A172 (cell line): ENCODE measurements at places on chromosomes 11 and 22.

- no peak for DNase-seq
These were observed 29.3 kb downstream of the NAT10 start for GRCh38 chr11:34134765-34135164.

DNA sequence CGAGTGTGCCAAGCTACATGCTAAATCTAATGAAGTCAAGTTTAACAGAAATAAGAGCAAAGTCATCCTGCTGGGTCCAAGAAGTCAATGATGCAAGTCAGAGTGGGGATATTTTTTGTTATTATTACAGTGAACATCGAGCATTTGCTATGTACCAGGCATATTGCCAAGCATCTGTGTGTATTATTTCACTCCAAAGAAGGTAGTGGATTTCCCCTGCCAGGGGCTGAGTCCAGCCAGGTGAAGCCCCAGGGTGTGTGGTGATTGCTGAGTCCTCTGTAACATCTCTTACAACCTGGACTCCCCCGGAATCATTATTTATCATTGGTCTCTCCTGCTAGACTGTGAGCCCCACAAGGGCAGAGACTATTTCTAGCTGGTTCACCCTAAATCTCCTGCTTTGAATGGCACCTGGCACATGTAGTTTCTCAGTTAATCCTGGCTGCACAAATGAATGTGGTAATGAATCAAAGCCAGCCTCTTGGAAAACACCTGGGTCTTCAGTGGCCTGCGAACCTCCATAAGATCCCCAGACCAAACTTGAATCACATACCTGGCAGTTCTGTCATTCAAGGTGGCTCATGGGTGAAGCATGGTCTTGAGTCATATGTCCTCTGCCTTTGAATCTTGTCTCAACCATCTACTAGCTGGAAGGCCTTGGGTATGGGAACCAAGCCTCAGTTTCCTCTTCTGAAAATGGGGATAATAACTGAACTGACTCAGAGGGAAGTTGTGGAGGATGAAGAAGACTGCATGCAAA is 549.2 kb downstream of the MIAT start:
- DNase-seq, result no peak

- no peak for DNase-seq
These were observed 665 bp downstream of the USP28 start for GRCh38 chr11:113874581-113875233.

DNA sequence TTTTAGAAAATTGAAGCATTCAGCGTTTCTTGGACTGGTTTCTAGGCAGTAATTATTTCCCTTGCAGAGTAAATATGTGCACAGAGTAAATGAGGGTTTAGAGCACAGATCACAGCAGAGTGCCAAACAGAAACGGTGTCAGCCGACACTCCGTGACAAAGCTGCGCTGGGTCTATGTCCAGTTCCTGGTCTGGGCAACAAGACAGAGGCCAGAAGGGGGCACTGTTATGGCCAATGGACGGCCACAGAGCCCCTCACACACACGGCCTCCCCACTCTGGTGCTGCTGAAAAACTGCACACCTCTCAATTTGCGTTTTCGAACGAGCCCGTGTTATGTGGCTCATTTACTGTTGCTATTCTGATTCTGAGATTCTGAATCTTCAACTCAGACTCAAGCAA is 180.7 kb downstream of the MPPED1 start:
- no peak for DNase-seq

DNA sequence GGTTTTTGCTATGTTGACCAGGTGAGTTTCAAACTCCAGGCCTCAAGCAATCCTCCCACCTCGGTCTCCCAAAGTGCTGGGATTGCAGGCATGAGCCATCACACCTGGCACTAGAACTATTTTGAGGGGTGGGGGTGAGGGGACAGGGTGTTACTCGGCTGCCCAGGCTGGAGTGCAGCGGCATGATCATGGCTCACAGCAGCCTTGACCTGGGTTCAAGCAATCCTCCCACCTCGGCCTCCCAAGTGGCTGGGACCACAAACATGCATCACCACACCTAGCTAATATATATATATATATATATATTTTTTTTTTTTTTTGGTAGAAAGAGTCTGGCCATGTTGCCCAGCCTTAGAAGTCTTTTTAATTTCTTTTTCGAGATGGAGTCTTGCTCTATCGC is 17.1 kb upstream of the IFITM3 start:
- DNase-seq, result no peak

DNA sequence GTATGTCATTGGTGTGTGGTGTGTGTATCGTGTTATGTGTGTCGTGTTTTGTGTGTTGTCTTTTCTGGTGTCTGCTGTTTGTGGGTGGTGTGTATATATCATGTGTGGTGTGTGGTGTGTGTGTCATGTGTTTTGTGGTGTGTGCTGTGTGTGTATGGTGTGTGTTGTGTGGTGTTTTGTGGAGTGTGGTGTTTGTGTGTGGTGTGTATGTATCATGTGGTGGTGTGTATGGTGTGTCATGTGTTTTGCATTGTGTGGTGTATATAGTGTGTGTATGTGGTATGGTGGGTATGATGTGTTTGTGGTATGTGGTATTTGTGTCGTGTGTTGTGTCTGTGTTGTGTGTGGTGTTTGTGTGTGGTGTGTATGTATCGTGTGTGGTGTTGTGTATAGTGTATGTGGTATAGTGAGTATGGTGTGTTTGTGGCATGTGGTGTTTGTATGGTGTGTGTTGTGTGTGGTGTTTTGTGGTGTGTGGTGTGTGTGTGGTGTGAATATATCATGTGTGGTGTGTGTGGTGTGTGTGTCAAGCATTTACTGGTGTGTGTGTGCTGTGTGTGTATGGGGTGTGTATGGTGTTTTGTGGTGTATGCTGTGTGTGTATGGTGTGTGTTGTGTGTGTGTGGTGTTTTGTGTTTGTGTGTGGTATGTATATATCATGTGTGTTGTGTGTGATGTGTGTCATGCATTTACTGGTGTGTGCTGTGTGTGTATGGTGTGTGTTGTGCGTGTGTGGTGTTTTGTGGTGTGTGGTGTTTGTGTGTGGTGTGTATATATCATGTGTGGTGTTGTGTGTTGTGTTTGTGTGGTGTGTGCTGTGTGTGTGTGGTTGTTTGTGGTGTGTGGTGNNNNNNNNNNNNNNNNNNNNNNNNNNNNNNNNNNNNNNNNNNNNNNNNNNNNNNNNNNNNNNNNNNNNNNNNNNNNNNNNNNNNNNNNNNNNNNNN is 12.7 kb downstream of the PIM3 start:
- DNase-seq, result no peak

- no peak for DNase-seq
These were observed 32.5 kb downstream of the RTN3 start for GRCh38 chr11:63713766-63714165.

DNA sequence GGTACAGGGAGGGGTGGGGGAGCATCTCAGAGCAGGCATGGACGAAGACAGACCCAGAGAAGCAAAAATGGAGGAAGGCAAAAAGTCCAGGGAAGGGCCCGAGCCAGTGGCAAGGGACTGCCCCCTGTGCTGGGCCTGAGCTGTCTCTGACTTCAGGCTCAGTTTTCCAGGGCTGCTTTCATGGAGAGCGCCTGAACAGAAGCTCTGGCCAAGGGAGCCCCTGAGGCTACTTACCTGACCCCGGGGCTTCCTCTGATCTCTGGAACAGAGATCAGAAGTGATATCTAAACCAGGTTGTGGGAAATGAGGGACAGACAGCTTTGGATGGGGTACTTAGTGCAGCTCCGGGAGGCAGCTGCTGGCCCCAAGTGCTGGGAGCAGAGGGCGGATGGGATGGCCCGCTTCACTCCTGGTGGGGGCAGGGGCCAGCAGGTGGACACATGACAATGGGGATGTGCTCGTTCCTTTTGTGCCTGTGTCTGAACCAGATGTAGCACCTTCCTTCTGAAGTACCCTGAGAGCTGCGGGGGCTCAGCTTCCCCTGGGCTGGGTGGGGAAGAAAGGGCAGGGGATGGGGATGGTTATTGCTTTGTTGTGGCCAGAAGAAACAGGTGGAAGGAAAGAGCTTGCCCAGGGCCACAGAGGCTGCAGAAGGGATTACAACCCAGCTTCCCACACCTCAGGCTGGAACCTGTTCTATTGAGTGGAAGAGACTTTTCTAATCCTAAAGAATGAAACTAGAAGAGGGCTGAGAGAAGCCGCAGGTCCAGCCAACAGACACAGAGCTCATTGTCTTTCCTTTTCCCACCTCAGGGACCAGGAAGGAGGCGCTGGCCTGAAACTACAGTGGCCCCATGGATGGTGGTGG is 5.7 kb downstream of the LRRC10B start:
- no peak for DNase-seq

- peak; percentile 18 for DNase-seq
These were observed 100.7 kb upstream of the SEZ6L start for GRCh38 chr22:26068571-26068970.

DNA sequence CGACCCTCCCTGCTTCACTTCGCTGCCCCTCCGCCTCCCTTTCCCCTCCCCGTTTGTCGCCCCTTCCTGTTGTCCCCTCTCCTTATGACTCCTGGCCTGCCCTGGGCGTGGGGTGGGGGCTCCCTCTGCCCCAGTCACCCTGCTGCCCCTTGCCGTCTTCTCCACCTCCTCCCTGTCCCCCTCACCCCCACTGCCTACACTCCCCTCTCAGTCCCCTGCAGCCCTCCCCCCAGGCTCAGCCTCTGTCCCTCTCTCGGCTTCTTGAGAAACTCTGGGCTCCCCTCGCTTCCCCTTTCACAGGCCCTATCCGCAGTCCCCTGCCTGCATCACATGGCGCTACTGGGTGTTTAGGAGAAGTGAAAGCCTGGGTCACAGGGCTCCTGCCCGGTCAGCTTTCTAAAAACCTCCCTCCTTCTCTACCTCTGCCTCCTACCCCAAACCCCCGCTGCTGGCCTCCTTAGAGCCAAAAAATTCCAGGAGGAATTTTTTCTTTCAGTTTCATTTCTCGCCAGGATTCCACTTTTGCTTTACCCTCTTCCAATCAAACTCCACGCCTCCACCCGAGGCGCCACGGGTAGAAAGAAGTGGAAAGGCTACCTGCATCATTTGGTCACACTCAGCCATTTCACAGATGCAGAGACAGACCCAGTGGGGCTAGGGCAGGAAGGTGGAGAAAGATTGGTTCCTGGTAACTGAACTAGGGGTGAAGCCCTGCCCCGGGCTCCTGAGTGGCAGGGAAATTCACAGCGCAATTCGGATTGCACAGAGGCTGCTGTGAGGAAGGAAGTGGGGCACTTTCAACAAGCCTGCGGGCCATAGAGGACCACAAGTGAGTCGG is at the start of gene SLC15A3:
Gene SLC15A3, minus strand, starts transcription at position 273 of the 838 bp plus-strand sequence. CDS start 625 bp downstream, outside the sequence.
- peak; percentile 32 for DNase-seq

DNA sequence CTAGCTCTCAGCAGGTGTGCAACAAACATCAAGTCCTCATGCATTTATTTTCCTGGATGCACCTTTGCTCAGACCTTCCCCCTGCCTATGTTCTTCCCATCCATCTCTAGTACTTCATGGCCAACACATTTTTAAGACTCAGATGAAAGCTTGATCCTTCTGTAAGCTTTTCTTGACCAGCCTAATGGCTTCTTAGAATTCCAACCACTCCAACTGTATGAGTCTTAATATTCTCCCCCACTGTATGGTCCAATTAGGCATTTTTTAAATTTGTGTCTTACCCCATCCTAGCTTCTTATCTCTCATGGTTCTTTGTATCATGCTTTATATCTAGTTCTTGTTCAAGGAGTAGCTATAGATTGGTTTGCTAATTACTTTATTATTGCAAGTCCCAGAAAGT is 44.8 kb downstream of the TENM4 start:
- DNase-seq, result no peak
